ENCODE measurements at places on chromosomes 16 and 17. TPM values are rescaled to one million over a fixed set of nuclear protein-coding genes. Genes with fewer than 3 reads are reported as not detected.

The FA2H gene
- polyA plus RNA-seq = not detected

The CCNF gene
- 5.9 TPM for polyA plus RNA-seq

The DBNDD1 gene
- polyA plus RNA-seq = 20.8 TPM

The SMIM22 gene
- not detected for polyA plus RNA-seq

The ALOXE3 gene
- 0.11 TPM for polyA plus RNA-seq

The KRT39 gene
- polyA plus RNA-seq = not detected

Data from naive thymus-derived CD4-positive, alpha-beta T cell (primary cell).